ENCODE measurements at places on chromosomes 11 and 22.

- no peak for DNase-seq
Observed at GRCh38 chr11:45233804-45234170, 52.4 kb downstream of the SYT13 start.

DNA sequence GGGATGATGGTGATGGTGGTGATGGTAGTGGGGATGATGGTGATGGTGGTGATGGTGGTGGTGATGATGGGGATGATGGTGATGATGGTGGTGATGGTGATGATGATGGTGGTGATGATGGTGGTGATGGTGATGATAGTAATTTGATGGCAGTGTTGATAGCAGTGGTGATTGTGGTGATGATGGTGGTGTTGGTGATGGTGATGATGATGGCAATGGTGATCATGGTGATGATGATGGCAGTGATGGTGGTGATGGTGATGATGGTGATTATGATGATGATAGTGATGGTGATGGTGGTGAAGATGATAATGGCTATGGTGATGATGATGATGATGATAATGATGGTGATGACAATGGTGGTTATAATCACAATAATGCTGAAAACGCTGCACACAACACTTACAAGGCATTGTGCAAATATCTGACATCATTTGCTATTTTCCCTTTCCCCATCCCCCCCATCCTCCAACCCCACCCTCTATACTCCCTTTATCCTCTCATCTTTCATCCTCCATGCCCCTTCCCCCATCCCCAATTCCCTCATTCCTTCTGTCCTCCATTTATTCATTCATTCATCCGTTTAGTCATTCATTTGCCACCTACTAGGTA is 230.1 kb downstream of the BRD1 start:
- no peak for DNase-seq

GRCh38 chr11:94557992-94558391 is 9.2 kb upstream of the PIWIL4 start:
- DNase-seq, result no peak

DNA sequence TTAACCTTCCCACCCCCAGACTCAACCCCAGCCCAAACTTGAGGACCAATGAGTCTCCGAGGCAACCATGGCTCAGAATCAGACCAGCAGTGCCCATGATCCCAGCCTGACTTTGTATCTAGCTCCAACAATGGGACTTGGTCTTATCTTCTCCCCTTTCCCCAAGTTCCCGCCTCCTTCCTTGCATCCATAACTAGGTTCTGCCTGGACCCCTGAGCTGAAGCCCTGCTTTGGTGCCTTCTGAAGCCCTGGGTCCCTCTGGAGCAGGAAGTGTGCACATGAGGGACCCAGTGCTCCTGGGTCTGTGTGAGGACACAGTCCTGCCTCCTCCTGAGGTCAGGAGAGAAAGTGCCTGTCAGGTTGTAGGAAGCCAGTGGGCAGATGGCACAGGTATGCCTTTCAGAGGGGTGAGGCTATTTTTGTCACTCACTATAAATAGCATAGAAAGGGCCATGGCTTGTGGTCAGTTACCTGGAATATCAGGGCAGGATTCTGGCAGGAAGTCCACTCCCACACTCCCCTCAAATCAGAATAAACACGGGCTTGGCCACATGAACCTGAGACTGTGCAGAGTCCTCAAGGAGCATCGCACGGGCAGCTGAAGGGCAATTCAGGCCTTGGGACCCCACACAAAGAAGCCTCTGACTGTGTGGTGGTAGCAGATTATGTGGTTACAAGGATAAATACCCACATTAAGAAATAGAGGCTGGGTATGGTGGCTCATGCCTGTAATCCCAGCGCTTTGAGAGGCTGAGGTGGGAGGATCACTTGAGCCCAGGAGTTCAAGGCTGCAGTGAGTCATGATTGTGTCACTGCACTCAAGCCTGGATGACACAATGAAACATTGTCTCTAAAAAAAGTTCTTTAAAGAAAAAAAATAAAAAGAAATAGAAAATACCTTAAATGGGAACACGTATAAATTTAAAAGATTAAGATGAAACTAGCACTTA is 27.4 kb downstream of the RCN1 start:
- DNase-seq, result no peak

DNA sequence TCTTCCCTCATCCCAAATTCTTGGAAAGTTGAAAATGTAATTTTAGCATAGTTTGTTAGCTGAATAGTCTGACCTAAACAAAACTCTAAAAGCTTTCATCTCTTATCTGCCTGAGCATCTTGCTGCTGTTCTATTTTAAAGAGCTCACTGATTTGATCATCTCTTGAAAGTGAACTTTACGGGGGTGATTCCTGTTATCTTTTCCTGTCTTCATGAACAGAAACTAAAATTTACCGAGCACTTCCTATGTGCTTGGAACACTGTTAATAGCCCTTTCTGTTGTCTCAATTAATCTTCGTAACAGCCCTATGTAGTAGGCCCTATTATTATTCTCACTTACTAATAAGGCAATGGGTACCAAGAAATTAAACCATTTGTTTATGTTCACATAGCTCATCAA is 12.3 kb downstream of the AMOTL1 start:
- no peak for DNase-seq

GRCh38 chr22:22392131-22392530 is 116.4 kb downstream of the ZNF280B start:
- no peak for DNase-seq

DNA sequence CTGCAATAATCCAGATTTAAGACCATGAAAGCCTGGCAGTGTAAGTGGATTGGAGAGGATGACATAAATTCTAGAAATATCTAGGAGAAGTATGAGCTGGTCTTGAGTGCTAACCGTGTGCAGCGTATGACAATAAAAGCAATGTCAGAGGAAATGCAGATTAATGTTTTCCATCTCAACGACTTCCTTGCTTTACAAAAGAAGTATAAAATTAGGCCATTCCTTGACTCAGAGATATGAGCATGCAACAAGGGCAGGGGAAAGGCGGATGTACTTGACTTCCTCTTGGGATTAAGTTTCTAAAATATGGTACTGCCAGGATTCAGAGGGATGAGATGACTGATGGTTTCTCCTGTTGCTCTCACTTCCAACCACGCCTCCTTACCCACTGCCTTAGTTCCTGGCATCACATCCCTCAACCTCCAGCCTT is 32.3 kb downstream of the ADAMTS15 start:
- DNase-seq, result no peak

DNA sequence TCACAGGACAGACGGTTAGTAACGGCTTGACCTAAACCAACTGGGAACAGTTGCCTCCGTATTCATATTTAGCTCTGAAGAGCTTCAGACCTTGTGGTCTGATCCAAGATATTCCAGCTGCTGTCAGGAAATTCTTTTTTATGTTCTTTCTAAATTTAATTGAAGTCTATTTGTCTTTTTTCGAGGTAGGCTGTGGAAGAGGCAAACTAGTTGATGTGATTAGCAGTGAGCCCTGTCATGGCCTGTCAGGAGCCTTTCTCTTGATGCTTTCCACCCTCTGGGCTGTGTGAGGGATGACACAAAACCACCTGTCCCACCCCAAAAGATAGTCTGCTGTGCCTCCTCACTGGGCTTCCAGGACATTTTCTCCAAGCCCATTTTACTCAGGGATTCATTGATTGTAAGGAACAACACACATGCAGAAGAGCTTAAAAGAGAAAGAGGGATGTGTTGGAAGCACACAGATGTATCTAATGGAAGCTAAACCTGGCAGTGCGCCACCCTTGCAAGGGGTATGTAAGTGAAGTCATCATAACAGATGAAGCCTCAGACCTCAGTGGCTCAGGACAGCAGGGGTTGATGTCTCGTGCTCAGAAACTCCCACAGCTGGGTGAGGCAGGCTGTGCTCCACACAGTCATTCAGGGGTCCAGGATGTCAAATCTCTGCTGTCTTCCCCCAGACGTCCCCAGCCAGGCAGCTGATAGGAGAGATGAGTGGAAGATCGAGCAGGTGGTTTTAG is 170.0 kb downstream of the NCAM1 start:
- DNase-seq, result no peak

- no peak for DNase-seq
Observed at GRCh38 chr11:10911907-10912306, 54.1 kb upstream of the ZBED5 start.

- DNase-seq, result no peak
Observed at GRCh38 chr22:19874307-19875060, 19.8 kb upstream of the GNB1L start.

Measured in AG04449 (cell line).